ENCODE measurements at places on chromosomes 5 and 9. TPM values are rescaled to one million over a fixed set of nuclear protein-coding genes. Genes with fewer than 3 reads are reported as not detected.
A peak's percentile ranks its signal among the peaks of the same experiment; 100 is the strongest.

HAVCR2 gene
- total RNA-seq: not detected

COL15A1 gene
- total RNA-seq: 0.04 TPM

SIT1 gene
- not detected for total RNA-seq

SYK gene
- 14.6 TPM for total RNA-seq

ZNF462 gene
- 21.2 TPM for total RNA-seq

HBEGF gene
- total RNA-seq: 82.6 TPM

CAMK4 gene
- total RNA-seq: 0.55 TPM

DNA sequence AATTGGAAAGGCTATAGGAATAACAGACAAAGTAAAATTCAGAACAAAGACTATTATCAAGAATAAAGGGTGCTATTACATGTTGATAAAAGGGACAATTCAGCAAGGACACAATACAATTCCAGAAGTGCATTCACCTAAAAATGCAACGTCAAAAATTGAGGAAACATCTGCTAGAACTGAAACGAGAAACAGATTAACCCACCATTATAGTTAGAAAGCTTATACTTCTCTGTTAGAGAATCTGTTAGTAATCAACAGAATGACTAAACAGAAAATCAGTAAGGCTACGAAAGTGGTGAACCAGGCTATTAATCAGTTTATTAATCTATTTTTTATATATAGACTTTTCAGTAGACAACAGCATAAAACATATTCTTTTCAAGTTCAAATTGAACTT lies 14.8 kb downstream of the FCN1 start:
- DNase-seq: no peak

DNA sequence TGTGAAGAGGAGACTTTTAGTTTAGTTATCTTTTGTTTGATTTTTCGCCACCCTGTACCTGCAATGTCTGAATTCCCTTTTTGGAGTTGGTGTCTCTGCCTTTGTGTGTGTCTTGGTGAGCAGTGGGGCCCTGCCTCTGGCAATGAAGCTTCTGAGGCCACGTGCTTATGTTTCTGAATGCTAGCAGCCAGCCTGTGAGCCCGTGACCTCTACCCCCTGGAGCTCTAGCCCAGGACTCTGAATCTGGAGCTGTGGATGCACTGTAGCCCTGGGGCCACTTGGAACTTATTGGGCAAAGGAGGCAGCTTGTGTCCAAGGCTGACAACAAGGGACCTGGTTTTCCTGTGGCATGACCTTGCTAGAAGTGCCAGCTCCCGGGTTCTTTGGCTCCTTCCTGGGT lies 19.4 kb downstream of the ENTREP1 start:
- DNase-seq: no peak

DNA sequence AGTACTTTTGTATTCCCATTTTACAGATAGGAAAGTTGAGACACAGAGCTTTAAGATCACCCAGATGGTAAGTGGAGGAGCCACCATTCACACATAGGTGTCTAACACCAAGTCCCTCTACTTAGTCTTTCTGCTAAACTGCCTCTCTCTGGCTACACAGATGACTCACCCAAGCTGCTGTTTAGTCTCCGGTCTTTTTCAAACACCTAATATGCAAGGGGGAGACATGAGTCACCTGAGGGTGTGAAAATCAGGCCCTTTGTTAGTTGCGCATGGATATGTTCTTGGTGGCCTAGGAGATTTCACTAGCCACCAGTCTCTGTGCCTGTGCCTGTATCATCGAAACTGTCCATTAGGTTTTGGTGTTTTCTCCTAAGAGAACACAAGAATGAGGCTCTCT lies 117.8 kb downstream of the MAST4 start:
- peak; percentile 1 for DNase-seq

DNA sequence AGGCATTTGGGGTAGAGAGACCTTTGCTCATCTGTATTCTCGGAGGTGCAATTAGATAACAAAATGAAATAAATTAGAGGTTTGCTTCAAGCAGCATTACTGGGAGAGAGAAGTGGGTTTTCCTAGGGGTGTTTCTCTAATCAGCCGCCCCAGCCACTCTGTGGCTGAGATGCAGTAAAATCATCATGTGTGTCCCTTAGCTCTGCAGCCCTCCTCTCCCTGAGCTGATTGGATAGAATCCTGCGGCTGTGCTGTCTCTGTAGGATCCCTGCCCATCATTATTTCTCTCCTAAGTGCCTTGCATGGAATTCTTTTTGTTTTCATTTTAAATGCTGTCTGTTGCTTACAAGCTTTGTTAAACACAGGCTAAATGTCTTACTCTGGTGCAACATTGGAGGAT lies 171.4 kb downstream of the SH3GL2 start:
- DNase-seq: no peak

DNA sequence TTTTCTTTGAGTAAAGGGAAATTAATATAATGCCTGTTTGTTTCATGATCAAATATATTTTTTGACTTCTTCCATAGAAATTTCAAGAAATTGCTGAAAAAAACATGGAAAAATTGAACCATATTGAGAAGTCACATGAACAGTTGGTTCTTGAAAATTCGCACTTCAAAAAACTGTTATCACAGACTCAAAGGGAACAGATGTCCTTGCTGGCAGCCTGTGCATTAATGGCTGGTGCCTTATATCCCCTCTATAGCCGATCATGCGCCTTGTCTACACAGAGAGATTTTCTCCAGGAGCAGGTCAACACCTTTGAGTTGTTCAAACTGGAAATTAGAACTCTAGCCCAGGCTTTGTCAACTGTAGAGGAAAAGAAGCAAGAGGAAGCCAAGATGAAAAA lies 191.4 kb downstream of the CCDC171 start:
- DNase-seq: no peak

GRCh38 chr5:133353741-133354140 lies 258.6 kb downstream of the FSTL4 start:
- no peak for DNase-seq

GRCh38 chr5:3122985-3123762 lies 371.7 kb upstream of the IRX2 start:
- DNase-seq: no peak

DNA sequence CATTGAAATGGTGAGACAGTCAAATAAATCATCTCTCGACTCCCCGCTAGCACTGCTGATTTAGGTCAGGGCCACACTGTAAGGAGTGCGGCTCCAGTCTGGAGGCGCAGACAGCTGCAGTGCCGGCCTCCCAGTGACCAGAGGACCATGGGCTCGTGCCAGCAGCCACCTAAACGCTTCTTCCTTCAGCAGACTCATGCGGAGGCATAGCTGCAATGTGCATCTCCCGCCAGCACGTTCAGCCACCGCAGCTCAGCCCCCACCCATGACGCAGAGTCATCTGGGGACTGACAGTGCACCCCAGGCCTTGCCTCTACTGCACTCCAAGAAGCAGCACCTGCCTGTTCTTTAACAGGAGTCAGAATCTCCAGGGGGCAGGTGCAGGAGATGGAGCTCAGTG lies 13.6 kb upstream of the MAPK9 start:
- DNase-seq: no peak

DNA sequence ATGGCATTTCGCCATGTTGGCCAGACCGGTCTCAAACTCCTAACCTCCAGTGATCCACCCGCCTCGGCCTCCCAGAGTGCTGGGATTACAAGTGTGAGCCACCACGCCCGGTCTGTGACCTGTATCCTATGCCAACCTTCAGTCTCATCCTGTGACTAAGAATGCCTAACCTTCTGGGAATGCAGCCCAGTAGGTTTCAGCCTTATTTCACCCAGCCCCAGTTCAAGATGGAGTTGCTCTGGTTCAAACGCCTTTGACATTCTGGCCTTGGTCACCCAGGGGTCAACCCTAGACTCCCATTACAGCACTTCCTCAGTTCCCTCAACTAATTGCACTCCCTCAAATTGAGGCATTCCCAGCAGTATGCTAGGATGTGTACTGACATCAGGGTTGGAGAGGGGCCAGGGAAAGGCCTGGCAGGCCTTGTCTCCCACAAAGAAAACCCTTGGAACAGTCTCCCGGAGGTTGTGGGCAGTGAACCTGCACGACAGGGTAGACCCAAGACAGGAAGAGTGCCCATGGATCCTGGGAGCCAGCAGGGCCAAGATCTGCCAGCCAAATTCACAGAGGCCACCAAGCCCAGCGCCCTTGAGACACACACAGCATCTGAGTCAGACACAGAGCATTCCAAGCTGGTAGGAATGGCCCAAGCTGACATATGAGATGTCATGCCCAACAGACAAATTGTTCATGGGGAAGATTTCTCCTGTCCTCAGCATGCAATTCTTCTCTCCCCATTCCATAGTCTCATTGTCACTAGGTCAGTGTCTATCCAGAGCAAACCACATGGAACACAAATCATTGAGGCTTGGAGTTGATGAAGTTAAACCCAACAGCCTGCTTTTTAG lies 24.9 kb upstream of the SMU1 start:
- DNase-seq: peak; percentile 78

DNA sequence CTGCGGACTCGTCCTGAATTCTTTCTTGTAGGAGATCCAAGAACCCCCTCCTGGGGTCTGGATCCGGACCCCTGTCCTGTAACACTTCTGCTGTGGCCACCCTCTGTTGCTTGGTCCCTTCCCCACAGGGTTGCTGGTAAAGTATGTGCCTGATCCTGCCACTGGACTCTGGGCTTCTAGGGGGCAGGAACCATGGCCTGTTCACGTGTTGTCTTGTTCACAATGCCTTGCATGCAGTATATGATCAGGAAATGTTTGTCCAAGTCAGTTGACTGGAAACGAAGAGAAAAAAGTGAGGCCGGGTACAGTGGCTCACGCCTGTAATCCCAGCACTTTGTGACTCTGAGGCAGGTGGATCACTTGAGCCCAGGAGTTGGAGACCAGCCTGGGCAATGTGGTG lies 139.3 kb upstream of the ALDH1B1 start:
- DNase-seq: no peak

DNA sequence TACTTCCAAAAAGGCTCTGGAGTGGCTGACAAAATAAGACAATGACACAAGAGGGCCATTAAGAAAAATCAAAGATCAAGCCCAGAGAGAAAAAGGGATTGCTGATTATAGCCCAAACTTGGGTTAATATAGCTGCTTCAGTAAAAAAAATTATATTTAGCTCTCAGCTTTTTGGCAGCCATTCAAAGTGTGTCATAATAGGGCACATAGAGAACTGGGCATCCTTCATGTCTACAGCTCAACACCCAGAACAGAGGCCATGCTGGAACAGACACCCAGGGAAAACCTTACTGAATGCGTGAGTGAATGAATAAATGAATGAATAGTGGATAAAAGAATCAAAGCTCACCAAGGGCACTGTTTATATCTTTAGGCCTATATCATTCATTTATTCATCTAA lies 110.1 kb downstream of the SLIT3 start:
- DNase-seq: no peak

GRCh38 chr5:92841604-92842155 lies 739.3 kb downstream of the NR2F1-AS1 start:
- DNase-seq: no peak

- DNase-seq: no peak
Observed at GRCh38 chr5:92119110-92119509, 736.0 kb upstream of the ARRDC3 start.

DNA sequence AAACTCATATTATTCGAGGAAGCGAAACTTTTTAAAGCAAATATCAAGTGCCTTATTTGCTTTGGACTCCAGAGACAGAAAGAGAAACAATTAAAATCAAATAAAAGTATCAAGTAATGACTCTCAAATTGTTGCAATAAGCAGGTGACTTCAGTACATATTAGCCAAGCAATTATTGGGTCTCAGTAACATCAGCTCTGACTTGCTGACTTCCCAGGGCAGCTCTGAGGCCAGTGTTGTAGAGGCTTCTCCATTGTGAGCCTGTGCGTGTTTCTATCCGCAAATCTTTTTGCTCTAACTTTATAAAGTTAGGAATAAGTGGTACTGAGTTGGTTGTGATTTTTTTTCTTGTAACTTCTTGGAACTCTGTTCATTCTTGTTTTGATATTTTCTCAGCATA lies 186.8 kb upstream of the PRLR start:
- no peak for DNase-seq

DNA sequence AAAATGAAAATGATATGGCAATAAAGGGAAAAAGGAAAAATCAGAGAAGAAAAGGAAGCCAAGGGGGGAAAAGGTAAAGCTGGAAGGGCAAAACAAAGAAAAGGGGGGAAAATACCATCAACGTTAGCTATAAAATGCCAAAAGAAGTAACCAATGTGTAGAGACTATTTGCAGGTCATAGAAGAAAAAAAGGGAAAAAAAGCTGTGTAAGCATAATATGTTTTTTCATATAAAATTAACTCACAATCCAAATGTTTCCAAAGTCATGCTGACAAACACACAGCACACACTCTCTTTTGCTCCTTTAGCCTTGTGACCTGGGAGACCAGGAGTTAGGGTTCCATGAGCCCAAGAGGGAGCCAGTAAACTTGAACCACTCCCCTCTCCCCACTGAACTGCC lies 18.2 kb downstream of the FBN2 start:
- no peak for DNase-seq

GRCh38 chr5:172010278-172010677 lies 3.8 kb upstream of the FBXW11 start:
- peak; percentile 8 for DNase-seq

DNA sequence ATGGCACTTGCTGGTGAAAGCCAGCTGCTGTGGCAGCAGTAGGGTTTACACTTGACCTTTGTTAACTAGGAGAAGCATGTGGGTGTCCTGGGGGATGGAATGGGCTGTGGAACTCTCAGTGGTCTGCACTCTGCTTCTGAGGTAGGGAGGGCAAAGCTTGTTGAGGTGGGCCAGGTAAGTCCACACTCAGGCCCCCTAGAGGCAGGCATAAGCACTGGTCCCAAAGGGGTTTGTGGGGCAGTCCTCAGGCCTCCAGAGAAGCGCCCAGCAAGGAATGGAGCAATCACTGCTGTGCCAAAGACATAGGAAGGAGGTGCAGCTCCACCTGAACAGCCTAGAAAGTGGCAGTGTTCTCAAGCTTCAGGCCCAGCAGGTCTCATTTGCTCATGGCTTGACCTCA lies 34.7 kb downstream of the INSL4 start:
- DNase-seq: no peak

- DNase-seq: peak; percentile 23
Observed at GRCh38 chr5:73376618-73377170, 71.9 kb downstream of the FOXD1 start.

DNA sequence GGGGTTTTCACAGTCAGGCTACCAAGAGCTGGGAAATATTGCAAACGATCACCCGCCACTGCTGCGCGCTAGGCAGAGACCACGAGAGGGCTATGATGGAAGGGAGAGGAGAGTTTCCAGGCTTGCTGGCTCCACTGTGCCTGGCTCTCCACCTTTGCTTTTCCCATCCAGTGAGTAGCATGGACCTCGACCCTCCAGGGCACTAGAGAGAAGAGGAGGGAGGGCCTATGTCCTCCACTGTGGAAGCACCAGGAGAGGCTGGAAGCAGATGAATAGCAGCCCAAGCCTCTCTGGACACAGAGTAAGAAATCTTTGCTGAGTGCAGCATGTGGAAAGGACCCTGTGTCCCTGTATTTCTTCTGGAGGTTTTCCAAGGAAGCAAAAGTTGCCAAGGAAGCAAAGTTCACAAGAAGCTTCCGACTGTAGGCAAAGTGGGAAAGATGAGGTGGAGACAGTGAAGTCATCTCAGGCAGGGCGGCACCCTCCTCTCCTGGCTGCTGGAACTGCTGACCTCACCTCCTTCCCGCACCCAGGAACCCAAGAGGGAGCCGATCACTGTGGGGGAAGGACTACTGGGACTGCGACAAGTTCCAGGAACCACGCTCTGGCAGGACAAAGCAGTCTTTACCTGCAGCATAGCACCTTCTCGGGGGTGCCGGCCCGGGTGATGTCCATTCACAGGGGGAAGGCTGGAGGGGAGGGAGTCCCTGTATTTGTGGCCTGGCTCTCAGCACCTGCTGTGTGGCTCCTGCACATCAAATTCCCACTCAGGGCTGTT lies 79.6 kb downstream of the CSNK1A1 start:
- peak; percentile 65 for DNase-seq

GRCh38 chr9:98216391-98216790 lies 24.0 kb upstream of the CORO2A start:
- no peak for DNase-seq

Measured in PC-3 (cell line).